Stimulated activated naive CD4-positive, alpha-beta T cell (primary cell): ENCODE measurements at places on chromosomes 11 and 22.

- DNase-seq = no peak
Measured at GRCh38 chr11:79437981-79438630, 2.7 kb downstream of the TENM4 start.

DNA sequence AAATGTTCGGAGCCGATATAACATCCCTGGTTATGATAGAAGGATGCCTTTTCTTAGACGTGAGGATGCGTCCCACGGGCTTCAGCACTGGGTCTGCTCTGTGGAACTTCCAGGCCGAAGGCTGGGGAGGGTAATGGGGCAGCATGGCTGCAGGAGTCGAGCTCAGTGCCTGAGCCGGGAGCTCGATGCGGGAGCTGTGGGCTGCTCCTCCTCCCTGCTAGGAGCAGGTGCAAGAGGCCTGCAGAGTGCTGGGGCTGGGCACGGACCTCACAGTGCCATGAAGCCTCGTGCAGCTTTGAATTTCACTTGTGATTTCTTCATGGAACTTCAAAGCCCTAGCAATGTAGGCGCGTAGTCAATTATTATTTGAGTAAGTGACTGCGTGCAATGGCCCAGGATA lies 6.0 kb downstream of the TUBA8 start:
- DNase-seq = no peak

DNA sequence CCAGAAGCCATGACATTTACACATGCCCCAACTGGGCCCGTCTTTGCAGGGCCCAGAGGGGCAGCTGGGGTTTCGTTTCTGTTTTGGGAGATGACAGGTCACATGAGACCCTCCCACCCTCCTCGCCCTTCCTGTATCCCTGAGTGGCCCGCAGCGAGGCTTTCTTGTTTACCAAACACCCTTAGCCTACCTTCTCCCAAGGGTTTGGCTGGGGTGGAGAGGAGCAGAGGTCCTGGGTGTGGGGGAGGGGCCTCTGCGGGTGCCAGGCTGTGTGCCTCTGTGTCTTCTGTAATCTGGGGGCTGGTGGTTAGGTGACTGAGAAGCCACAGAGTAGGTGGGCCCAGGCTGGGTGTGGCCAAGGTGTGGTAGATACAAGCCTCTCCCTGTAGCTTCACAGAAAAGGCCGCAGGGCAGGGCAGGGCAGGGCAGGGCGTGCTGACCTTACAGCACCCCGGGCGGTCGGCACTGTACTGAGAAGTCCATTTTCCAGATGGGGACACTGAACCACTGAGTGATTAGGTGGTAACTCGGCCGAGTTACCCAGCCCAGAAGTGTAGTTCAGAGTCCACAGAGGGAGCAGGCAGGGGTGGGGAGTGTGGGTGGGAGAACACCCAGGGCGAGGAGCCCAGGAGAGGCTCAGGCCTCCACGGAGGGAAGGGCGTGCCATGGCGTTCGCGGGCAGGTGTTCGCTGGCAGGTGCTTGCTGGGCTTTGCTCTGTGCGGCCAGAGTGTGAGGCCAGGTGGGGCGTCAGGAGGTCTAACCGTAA lies 8.7 kb downstream of the PRR5 start:
- DNase-seq = no peak

- no peak for DNase-seq
Measured at GRCh38 chr11:79066456-79067351, 374.1 kb downstream of the TENM4 start.
